ENCODE measurements at places on chromosomes 7 and 10.

DNA sequence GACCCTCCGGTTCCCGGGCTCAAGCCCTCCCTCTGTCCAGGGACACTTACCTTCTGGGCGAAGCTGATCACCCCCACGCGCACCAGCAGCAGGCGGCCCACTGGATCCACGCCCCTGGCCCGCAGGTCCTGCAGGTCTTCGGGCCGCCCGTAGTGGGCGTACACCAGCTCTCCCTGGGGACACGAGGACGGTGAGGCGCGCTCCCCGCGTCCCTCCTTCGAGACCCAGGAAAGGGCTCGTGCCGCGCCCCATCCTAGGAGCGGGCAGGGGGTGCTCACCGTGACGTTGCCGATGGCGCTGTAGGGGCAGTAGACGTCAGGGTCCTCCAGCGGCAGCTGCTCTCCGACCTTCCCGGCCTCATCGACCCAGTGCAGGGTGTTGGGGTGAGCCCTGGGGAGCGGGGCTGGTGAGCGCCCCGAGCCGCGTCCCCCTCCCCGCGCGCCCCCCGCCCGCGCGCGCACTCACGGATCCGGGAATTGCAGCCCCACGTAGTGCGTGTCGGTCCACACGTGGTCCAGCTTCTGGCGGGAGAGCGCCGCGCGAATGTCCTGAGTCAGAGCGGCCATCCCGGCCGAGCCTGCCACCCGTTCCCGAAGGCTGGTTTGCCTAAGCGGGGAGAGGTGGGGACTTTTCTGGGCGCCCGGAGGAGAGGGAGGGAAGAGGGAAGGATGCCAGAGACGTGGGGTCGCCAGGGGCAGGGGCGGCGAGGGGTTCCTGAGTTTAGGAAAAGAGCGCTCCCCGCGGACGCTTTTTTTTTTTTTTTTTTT, 8.2 kb downstream of the TFR2 start:
- DNase-seq = peak; percentile 41

- DNase-seq = no peak
Measured at GRCh38 chr7:137482466-137482865, 138.9 kb upstream of the PTN start.

- no peak for DNase-seq
Measured at GRCh38 chr7:116214921-116215320, 4.6 kb downstream of the TES start.

GRCh38 chr10:92970301-92971070, 90.1 kb upstream of the CYP26C1 start:
- no peak for DNase-seq

DNA sequence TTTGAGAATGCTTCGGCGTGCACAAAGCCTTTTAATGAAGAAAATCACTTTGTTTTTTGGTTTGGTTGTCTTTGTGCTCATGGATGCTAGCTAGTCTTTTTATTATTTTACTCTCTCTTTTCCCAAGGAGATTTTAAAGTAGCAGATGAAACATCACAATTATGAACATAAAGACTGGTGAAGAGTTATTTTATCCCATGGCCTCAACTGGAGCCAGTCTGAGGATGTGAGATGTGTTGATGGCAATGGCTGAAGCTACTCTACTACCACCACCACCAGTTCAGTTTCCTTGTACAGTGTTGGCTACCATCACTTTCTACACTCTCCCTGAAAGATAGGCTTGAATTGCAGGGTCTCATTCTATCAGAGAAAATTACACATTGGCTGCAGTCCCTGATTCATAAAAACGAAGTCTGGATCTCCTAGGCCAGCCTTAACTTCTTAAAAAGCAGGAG, 494 bp upstream of the HERC4 start:
- DNase-seq = no peak

DNA sequence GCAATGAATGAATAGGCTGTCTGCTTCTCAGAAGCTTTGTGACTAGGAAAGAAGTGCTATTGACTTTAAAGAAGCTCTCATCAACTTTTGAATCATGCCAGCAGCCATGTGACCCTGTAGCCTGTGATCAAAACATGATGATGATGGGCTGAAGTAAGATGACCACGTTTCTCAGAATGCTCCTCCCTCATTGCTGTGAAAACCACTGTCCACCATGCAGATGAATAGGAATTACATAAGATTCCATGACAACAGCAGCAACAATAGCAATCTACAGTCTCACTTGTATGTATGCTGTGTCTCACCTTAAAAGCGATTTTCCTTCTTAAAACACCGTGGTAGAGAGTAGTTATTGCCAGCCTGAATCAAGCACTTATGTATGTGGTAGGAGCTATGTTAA, 228.4 kb downstream of the TRIL start:
- no peak for DNase-seq

DNA sequence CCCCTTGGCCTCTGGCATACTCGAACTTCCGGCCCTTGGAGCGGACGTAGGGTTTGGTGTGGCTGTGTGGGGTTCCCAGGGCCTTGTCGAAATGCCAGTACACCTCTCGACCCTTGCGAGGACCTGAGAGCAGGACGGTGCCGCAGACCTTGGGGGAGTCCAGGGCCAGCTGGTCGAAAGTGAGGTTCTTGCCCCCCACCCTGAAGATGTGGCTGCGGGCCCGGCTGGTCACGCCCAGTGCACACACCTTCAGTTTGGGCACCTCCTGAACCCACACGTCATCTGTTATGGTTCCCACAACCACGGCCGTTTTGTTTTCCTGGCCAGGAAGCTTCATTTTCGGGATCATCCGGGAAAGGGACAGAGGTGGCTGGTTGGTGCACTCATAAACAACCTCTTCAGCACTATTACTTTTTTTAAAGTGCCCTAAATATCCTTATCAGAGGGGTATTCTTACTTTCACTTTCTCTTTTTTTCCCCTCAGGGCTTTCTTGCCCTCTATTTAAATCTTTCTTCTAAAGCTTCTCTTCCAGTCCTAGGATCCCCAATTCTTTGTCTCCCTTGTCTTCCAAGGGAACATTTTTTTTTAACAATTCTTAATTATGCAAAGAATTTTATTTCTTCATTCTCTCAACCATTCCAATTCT, 44.9 kb upstream of the FAM3C start:
- DNase-seq = no peak

- no peak for DNase-seq
Measured at GRCh38 chr7:45244981-45245380, 87.4 kb downstream of the RAMP3 start.

DNA sequence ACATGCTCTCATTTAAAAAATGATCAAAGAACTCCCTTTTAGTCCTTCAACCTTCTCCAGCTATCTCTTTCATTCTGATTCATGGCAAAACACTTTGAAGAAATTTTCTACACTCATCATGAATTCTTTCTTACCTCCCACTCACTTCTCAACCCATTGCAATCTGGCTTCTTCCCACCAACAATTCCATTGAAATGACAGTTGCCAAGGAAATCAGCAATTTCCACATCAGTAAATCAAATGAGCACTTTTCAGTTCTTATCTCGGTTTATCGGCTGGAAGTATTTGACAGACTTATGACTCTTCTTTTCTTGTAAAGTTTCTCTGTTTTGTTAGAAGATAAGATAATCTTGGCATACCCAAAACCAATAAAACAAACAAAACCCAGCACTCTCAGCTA, 99.1 kb upstream of the CACNA2D1 start:
- DNase-seq = no peak

GRCh38 chr10:130353928-130354572, 217.9 kb downstream of the GLRX3 start:
- DNase-seq = no peak

DNA sequence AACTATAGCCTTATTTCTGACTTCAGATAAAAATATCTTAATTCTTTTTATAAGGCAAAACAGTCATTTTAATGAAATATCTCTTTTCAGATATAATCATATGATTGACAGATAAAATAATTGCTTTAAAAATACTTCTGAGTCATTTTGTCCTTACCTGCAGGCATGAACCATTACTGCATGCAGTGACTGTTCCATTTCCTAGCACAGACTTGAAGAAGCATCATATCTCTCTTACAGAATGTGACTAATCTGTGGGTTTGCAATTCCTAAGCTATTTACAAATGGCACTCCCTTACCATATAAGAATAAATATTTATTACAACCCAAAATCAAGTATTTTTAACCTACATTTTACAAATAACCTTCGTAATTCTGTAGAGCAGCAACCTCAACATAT, 120.7 kb downstream of the SRPK2 start:
- DNase-seq = peak; percentile 4

GRCh38 chr7:77799078-77799964, 748 bp downstream of the PHTF2 start:
- no peak for DNase-seq

DNA sequence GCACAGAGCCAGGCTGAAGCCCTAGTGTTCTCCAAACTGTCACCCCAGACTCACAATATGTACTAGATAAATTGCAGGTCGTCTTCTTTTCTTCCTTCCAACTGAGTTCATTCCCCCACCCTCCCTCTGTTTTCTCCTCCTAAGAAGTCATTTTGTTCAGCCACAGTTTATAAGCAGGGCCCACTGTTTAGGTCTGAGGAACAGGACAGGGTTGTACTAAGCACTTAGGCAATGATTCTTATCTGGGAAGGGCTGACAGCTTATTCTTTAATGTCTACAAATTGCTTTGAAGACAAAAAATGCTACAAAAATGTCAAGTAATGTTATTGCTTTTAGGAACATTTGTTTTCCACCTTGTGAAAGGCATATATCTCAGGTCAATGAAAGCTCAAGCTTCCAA, 59.1 kb downstream of the CDC123 start:
- no peak for DNase-seq

- DNase-seq = no peak
Measured at GRCh38 chr10:95783741-95784140, 27.8 kb downstream of the ENTPD1 start.

GRCh38 chr10:15344876-15345285, 26.2 kb downstream of the FAM171A1 start:
- DNase-seq = no peak

GRCh38 chr7:8343556-8343955, 81.6 kb upstream of the ICA1 start:
- DNase-seq = no peak

DNA sequence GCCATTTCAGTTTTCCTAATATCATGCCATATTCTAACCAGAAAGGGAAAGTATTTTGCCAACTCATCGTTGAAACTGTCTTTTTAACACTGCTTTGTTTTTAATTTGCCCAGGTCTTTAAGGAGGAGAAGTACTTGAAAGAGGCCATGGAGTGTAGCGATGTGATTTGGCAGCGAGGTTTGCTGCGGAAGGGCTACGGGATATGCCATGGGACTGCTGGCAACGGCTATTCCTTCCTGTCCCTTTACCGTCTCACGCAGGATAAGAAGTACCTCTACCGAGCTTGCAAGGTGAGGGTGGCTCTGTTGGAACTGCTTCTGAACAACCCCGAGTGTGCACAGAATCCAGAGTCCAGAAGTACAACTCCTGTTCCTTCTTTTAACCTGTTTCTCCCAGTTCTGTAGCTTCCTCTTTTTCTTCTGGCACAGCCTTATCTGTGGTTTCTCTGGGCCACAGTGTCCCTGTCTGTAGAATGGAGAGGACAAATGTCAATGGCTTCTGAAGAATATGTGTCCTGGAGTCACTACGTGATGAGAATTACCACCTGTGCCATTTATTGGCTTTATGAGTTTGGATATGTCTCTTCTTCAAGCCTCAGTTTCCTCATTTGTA, 60.1 kb downstream of the LANCL2 start:
- no peak for DNase-seq

- DNase-seq = no peak
Measured at GRCh38 chr10:47418966-47419365, 34.9 kb upstream of the ZNF488 start.

DNA sequence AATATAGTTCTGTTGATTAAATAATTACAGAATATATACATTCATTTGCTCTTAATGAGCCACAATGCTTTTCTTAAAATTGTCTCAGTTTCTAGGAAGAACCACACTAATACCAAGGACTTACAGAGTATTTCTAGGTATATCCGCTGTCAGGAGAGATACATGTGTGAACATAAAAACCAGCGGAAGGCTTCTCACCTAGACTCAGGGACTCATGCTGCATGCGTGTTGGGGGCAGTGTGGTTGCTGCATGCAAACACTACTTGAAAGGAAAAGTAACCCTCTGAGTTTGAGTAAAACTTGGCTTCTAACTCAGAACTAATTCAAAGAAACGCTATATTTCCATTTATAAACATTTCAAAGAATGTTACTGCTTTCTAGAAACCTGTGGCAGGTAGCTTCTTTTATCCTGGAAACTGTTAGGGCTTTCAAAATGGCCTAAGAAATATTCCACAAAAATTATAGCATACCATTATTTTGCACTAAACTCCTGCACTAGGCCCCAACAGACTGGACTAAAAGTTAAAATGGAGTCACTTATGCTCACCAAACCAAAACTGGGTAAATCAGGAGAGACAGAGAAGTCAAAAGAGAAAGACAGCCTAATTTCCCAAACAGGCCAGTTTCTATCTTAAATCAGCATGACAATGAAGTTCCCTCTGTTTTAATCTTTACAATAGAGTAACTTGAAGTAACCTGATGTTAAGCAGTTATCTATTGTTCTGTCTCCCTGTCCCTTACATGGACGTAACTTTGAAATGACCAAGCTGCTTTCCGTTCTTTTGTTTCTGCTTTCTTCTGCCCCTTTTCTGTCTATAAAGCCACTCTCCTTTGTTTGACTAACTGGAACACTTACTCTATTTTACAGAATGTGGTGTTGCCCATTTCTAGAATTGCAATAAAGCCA, 95.2 kb upstream of the FAM133B start:
- peak; percentile 48 for DNase-seq

DNA sequence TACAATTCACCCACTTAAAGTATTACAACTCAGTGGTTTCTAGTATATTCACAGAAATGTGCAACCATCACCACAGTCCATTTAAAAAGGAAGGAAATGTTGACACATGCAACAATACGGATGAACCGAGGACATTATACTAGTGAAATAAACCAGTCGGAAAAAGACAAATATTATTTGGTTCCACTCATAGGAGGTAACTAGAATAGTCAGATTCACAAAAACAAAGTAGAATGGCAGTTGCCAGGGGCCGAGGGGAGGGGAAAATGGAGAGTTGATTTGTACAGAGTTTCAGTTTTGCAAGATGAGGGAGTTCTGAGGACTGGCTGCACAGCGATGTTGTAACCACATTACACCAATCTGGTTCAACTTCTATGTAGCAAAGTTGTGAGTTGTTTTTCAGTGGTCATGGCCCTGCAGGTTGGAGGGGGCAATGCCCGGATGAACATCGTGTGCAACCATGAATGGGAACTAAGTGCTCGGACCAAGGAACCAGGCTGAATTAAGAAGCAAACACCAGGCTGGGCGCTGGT, 17.6 kb upstream of the TNPO3 start:
- no peak for DNase-seq

DNA sequence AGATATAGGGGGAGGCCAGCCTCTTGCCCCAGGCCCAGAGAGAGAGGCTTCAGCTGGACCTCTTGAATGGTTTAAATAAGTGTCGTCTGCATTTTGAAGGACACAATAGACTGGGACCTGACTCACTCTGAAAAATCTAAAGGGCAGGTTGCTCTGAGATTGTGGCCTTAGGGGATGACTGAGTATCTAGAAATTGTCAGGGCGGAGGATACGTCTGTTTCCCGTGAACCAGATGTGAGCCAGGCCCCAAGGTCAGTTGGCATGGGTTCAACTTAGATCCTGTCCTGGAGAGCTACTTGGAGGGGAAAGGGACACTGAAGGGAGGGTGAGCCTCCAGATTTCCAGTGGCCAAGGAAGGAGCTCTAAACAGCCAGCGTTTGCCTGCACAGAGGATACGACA, 110.2 kb downstream of the CHN2 start:
- no peak for DNase-seq

Measured in stimulated activated CD4-positive, alpha-beta T cell treated with anti-CD3 and anti-CD28 coated beads, Interleukin-2, amount 100 ng/mL, for 4 hours (primary cell).